ENCODE measurements at places on chromosomes 1 and 21.

GRCh38 chr21:31343680-31344480, at the start of gene TIAM1:
TSS of gene TIAM1 (minus strand) at chr21:31344261. CDS start at chr21:31266972, 77,289 bp downstream.
- DNase-seq = no peak

DNA sequence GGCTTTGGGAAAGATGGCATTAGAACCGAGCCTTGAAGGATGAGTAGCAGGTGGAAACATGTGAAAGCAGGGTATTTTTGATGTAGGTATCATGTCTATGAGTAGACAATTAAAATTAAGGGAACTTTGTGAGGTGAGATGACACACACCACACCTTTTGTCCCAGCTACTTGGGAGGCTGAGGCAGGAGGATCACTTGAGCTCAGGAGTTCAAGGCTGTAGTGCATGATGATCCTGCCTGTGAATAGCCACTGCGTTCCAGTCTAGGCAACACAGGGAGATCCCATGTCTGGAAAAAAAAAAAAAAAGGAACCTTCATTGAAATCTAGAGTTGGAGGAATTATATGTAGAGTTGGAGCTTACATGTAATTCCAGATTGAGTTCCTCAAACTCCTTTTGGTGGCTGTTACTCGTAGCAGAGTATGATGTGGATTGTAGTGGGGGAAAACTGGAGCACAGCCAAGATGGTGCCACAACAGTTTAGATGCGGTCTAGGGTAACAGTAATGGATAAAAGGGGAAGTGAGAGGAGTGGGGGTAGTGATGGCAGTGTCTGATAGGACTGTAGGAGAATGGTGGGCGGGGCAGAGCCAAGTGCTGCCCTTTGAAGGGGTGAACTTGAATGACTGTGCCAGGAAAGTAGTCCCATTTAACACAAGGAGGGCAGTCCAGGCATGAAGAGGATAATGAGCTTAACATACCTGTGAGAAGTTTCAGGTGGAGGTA, 17.4 kb downstream of the AK4 start:
- no peak for DNase-seq

DNA sequence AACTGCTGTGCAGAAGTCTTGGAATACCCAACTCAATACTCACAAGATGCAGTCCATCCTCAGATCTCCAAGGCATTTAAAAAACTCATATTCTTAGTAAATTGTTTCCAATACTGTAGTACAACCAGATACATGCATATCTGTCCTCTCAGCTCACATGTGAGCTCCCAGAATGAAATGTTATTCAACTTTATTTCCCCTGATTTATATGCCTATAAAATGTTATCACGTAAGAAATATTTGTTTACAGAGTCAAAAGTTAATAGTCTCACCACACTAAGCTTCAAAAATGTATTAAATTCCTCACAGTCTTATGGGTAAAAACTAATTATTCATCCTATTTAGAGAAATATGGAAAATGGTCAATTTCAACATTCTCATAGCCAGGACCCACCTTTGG, 56.6 kb downstream of the LTN1 start:
- no peak for DNase-seq

DNA sequence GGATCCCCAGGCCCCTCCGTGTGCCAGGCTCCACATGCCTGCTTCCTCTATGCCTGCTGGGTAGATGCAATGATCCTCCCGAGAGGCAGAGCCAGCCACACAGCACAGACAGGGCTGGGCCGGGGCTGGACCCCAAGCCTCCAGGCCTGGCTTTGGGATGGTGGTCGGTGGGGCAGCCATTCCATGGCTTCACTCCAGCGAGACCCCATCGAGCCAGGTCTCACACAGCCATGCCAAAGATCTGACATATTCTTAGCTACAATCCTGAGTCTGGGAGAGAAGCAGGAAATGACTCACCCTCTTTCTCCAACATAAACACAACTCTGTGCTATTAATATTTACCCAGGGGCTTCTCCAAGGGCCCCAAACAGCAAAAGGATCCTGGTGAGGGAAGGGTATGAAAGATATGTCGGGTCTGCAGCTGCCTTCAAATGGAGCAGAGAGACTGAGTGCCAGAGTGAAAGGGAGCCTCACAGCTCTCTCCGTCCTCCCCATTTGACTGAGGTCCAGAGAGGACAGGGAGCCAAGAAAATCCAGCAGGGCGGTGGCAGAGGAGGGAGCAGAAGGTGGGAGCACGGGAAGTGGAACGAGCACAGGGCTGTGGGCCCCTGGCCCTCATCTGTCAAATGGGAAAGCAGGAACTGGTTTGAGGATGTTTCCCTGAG, 639.5 kb downstream of the MATN1 start:
- DNase-seq = no peak

DNA sequence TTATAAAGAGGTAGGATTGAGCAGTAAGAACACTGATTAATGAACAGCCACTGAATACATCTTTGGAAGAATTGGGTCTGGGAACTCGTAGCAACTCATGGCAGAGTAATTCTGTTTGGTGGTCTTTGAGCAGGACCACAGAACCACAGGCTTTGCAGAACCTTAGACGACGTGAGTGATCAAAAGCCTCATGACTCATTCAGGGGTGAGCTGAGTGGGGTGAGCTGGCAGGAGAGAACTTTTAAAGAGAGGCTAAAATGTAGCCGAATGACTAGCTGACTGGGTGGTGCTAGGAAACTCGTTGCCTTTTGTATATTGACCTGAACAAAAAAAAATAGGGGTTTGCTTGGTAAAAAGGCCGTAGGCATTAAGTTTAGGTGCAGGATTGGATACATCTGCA, 313.8 kb downstream of the TGFB2 start:
- no peak for DNase-seq

GRCh38 chr1:3373175-3373574, 81.3 kb upstream of the ARHGEF16 start:
- DNase-seq = no peak

DNA sequence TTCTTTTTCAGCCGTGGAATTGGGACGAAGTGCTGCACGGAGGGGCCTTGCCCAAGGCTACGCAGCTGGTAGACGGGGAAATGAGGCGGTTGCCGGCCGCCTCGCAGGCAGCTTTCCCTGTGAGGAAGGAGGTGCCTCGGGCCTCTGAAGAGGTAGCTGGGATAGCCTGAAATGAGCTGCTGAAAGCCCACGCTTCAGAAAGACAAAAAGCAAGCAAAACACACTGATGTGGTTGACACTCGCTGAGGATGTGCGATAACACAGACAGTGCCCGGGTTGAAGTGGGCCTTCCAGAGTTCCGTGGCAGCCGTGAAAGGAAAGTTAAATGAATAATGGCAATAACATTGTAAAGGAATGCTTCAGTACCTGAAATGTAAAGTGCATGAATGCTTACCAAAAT, 47.2 kb downstream of the S1PR1 start:
- DNase-seq = no peak
